Cerebellar nuclear complex (tissue), 1 donor: ENCODE measurements at places on chromosomes 6 and 20.

GRCh38 chr6:96468681-96469224 is 52.9 kb upstream of the UFL1 start:
- peak; percentile 9 for DNase-seq

DNA sequence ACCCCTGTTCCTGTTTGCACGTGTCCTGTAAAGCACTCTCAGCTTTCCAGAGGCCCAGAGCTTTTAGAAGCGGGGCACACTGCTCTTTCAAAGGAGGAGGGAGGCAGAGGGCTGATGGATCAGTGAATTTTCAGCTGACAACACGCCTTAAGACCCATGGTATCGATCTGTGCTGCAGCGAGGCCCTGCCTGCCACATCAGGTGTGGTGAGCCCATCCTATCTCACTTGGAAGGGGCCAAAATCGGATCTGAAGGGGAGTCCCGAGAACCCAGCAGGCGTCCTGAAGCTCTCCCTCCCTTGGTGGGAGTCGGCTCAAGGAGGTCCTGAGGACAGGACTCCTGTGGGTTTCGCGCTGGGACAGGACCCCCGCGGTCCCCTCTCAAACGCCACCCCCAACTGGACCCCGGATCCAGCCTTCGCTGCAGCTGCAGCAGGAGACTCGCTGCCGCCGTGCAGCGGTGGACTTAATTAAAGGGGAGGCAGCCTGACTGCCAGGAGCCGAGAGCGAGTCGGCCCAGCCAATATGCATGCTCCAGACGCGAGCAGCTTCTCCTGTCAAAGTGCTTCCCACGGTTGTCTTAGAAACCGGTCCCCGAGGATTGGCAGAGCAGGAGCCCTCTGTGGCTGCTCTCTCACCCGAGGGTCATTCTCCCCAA is 580.0 kb upstream of the ZNF337 start:
- DNase-seq, result no peak

DNA sequence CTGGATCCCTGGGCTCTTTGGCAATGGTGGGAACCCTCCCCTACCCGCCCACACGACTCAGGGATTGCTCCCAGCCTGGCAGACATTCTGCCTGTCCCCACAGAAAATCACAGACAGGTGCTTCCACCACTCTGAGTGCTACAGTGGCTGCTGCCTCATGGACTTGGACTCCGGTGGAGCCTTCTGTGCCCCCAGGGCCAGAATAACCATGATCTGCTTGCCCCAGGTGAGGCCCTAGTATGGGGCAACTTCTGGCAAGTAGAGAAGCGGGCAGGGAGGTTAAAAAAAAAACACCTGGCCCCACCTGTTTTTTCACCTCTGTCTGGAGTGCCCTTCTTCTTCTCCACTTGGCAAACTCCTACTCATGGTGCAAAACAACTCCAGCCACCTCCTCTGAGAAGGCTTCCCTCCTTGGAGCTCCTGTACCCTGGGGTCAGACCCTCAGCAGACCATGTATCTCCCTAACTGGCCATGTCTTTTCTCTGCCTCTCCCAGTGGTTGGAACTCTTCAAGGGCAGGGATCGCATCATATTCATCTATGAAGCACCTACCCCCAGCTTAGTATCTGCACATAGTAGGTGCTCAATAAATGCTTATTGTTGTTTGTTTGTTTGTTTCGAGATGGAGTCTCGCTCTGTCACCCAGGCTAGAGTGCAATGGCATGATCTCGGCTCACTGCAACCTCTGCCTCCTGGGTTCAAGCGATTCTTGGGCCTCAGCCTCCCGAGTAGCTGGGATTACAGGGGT is 1.1 kb downstream of the CLPSL2 start:
- no peak for DNase-seq

GRCh38 chr20:45593498-45593897 is 14.4 kb upstream of the WFDC8 start:
- DNase-seq, result no peak

GRCh38 chr6:51913265-51913664 is 174.1 kb downstream of the PKHD1 start:
- DNase-seq, result no peak

GRCh38 chr6:5250911-5251310 is 9.8 kb downstream of the LYRM4 start:
- DNase-seq, result no peak

DNA sequence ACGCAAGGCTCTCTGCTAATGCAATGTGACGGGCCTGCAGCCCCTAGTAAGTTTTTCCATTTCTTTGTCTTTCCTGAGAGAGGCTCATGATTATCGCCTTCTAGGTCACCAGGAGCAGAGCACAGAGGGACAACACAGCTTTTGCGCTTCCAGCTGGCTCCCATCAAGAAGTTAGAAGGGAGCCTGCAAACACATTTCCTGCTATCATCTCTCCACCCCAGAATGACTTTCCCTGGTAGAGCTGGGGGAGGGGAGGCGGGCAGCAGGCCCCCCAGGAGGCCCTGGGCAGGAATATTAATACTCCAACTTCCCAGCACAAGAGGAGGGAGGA is 35.7 kb upstream of the CCDC167 start:
- DNase-seq, result no peak

GRCh38 chr20:3698591-3699001 is 13.8 kb downstream of the SIGLEC1 start:
- no peak for DNase-seq
